ENCODE measurements at places on chromosomes 2 and 18.

GRCh38 chr2:109206569-109207146, 77.7 kb downstream of the SH3RF3 start:
- DNase-seq = no peak

- DNase-seq = no peak
These were observed 278.3 kb downstream of the MYCN start for GRCh38 chr2:16218625-16219024.

DNA sequence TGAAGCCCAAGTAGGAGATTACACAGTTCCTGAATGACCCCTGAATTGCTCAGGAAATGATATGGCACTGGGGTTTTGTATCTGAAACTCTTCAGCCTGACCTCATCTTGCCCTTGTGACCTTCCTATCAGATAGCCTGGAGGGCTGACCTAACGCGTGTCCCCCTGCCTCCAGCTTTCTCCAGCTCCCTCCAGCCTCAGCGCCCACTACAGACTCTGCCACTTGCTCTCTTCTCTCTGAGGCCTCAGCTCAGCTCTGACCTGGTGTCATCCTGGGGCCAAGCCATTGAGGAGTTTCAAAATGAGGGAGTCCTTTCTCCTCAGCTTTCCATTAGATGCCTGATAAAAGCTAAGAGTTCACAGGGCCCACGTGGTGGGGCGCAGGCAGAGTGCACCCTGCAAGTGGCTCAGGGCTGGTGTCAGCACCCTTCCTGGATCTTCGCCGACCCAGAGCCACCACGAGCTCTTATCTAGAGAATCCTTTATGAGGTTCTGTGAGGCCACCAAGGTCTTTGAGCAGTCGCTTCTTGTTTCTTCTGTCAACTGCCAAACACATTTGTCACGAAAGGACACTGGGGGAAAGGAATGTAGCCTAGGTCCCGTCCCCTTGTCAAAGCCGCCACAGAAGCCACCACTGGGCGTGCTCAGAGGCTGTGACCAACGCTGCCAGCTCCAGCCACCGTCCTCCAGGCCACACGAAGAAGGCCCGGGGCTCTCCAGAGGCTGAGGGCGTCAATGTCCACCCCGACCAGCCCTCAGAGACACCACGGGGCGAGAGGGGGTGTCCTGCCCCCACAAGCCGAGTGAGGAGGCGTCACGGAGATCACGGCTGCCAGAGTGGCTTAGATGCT, 131.3 kb upstream of the GPC1 start:
- DNase-seq = no peak

- DNase-seq = no peak
These were observed 74.2 kb downstream of the HS1BP3 start for GRCh38 chr2:20576598-20577115.

Measured in esophagus squamous epithelium (tissue), 5 donors.